Fibroblast of skin of scalp (primary cell): ENCODE measurements at places on chromosomes 7 and 10.

DNA sequence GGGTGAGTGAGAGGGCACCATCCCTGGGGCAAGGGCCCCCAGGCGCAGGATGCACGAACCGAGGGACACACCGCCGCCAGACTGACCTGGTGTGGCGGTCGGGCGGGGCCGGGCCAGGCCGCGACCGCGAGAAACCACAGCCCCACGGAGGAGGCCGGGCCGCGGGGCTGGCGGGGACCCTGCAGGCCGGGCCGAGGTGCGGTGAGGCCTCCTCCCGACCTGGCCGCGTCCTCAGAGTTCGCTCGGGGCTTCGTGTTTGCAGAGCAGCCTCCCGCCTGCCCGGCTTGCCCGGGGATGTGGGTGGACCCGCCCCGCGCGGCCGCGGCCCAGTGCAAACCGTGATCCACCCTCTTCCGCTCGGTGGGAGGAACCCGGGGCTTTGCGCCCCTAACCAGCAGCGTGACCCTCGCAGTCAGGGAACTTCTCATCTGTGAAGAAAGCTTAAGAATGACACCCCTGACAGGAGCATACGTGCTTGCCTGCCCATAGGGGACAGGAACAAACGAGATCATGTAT is 20.6 kb upstream of the HOXA13 start:
- no peak for DNase-seq

DNA sequence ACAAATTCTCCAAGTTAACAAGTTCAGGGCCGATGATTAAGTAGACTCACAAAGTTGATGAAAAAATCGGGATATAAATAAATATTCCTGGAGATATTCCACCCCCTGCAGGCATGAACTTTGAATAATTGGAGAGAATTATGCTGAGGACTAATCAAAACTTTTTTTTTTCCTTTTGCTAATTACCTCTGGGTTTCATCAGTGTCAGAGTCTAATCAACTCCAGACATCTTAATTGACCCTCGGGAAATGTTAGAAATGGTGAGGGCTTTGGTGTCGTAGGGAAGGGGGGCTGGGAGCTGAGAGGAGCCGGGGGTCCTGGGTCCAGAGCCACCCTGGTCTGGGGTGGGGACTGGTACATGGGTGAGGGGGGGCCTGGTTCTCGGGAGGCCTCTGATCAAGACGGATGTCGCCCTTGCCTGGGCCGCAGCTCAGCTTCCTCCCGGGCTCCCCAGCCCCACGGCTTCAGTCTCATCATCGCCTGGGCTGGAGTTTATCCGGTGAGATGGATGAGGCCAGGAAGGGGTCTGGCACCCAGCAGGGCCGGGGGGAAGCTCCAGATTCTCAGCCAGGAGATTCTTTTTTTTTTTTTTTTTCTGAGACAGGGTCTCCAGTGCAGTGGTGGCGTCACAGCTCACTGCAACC is 30.4 kb upstream of the ELFN1 start:
- no peak for DNase-seq

DNA sequence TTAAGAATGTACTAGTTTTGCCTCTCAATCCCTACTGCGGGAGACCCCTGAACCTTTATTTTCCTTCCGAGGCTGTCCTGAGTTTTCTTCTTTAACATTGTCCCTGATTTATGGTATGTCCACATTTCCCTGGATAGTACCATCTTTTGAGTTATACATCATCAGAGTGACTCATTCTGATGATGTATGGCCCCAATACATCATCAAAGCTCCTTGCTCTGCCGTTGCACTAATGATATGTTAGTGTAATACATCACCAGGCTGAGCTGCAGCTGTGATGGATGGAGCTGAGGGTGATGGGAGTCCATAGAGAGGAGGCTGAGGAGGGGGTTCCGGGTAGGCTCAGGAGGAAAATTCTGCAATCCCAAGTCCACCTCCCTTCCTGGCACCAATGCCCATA is 986.5 kb downstream of the KCNMA1 start:
- no peak for DNase-seq

GRCh38 chr10:109931163-109931562 is 7.9 kb upstream of the XPNPEP1 start:
- no peak for DNase-seq

DNA sequence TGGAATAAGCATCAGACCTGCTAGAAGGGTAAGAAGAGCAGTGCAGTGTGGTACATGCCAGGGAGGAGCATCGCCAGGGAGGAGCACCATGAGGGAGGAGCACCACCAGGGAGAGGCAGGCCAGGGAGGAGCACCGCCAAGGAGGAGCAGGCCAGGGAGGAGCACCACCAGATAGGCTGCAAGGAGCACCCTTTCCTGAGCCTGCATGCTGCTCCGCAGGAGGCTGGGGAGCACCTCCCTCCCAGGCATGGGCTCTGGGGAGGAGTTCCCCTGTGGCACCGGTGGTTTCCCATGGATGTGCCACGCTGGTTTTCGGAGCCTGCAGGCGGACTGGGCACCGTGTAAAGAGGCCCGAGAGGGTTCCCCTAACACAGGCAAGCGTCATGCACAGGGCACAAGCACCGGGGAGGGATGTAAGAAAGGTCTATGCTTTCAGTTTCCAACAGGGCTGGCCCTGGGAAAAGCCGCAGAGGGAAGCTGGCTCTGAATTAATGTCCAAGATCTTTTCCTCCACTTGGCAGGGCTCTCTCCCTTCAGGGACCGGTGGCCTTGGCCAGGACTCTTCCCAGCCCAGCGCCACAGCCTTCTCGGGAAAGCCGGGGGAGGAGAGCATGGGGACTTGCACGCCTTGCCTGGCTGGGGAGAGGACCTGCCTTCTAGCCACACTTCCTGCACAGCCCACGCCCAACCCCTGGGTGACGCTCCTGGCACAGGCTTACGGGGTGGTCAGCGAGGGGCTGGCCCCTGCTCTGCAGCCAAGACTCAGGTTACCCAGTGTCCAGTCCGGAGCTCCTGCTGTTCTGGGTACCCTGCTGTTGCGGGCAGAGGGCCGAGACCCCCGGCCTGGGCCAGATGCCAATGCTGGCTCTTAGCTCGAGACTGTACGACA is 11.5 kb upstream of the GPER1 start:
- DNase-seq = no peak

DNA sequence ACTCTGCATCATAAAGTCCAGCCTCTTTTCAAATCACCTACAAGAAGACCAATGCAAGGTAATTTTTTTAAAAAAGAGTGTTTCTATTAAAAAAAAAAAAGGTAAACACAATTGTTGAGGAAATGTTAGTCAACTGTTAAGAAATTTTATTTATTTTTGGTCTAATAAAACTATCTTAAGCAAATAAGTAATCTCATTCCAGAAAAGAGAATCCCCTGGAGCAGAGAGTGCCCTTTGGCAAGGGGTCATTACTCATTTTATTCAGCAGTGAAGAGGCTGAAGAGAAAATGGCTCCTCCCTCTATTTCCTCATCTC is 63.4 kb upstream of the GSDME start:
- DNase-seq = peak; percentile 60

- peak; percentile 83 for DNase-seq
These were observed 122.4 kb downstream of the CLEC2L start for GRCh38 chr7:139645572-139646523.

- no peak for DNase-seq
These were observed 6.8 kb upstream of the SCART1 start for GRCh38 chr10:133446979-133447378.

DNA sequence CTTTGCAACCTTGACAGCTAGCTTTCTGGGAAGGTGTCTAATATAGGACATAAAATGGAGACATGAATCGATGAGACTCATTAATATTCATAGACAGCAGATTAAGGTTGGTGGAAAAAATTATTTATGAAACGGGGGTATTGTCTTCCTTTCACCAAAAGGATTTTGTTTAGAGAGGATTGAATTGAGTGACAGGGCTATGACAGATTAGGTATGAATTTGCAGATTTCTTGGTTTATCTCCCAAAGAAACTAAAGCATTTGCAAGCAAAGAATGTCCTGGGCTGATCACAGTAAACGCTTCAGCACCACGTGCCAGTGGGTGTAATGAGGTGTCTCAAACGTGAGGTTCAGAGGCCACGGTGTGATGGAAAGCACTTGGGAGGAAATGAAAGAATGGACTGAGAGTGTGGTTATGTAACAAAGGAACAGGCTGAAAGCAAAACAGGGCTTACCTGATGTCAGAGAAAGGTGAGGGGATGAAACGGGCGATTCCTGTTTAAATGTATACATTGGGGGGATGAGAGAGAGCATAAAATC is 329.2 kb upstream of the NPVF start:
- no peak for DNase-seq

DNA sequence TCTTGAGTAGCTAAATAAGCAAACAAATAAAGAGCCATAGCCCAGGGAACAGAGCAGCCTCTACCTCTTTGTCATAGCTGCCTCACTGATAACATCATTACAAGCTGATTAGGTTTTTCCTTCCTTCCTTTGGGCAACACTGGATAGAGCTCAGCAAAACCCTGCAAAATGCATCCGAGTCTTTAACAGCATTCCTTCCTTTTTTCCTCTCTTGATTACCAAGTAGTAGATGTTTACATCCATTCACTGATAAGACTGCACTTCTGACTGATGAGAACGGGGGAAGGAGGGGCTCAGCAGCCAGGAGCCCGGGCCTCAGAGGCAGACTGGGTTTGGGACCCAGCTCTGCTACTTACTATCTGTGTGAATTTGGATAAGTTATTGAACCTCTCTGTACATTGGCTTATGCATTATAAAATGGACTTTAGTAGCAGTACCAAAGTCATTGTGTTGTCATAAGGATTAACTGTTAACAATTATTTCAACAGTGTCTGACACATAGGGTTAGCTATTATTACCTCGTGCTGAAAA is 214.2 kb downstream of the ANK3 start:
- no peak for DNase-seq

GRCh38 chr7:71465741-71466189 is 333.8 kb downstream of the GALNT17 start:
- no peak for DNase-seq

GRCh38 chr10:69752479-69752878 is 49.2 kb upstream of the COL13A1 start:
- DNase-seq = no peak

DNA sequence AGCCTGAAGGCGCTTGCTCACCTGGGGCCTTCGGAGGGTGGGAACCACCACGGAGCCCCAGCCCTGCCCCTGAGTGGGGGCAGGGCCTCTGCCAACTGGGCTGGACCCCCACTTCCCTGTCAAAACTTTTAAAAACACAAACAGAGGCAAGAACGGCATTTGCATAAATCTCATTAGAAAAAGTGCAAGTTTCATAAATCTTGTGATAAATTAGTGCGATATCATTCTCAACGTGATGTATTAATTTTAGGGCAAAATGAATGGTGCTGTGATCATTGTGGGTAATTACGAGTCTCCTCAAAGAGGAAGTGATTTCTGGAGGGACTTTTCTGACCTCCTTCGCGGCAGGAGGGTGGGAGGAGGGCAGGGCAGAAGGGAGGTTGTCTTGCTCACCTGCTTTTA is 98.3 kb downstream of the CDH23 start:
- DNase-seq = no peak

DNA sequence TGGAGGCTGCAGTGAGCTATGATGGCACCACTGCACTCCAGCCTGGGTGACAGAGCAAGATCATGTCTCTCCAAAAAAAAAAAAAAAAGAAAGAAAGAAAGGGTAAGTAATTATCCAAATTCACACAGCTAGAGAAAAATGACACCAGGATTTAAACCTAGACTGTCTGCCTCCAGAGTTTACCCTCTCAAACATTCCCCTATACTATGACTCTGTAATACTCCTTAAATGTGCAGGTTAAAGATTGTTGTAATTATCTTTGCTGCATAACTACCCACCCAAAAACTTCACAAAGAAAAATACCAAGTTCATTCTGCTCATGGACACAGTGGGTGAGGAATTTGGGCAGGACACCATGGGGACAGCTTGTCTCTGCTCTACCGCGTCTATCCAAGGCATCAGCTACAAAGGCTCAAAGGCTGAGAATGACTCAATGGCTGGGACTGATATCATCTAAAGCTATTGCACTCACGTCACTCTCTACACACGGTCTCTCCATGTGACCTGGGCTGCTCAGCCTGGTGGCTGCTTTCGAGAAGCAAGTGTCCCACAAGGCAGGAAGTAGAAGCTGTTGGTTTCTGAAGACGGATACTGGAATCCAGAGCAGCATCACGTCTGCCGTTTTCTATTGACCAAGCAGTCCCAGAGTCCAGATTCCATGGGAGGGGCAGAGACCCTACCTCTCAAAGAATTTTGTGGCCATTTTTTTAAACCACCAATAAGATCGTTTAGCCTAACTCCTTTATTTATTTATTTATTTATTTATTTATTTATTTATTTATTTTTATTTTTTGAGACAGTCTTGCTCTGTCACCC is 185.7 kb upstream of the AUTS2 start:
- DNase-seq = peak; percentile 81

DNA sequence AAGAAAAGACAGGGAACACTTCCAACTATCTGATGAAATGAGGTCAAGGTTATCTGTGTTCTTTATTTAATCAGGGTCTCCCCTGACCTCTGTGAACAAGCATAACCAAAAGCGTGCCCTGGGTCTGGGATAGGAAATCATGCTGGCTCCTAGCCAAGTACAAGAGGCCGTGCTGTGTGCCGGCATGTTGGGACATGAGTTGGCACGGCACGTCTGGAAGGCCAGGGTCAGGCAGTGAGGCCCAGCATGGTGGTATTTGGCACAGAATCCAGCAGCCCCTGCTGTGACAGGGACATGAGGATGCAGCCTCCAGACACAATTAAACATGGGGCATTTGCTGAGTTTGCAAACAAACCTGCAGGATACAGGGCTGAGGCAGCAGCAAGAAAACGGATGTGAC is 320.4 kb downstream of the PLXNA4 start:
- peak; percentile 45 for DNase-seq

GRCh38 chr7:11237742-11238141 is 264.1 kb downstream of the PHF14 start:
- DNase-seq = no peak

- DNase-seq = peak; percentile 35
These were observed 122.8 kb downstream of the CUBN start for GRCh38 chr10:17006631-17007417.

GRCh38 chr10:126022841-126023240 is 126.5 kb downstream of the FANK1 start:
- no peak for DNase-seq

- peak; percentile 59 for DNase-seq
These were observed 88.4 kb upstream of the SMNDC1 start for GRCh38 chr10:110392868-110393740.

DNA sequence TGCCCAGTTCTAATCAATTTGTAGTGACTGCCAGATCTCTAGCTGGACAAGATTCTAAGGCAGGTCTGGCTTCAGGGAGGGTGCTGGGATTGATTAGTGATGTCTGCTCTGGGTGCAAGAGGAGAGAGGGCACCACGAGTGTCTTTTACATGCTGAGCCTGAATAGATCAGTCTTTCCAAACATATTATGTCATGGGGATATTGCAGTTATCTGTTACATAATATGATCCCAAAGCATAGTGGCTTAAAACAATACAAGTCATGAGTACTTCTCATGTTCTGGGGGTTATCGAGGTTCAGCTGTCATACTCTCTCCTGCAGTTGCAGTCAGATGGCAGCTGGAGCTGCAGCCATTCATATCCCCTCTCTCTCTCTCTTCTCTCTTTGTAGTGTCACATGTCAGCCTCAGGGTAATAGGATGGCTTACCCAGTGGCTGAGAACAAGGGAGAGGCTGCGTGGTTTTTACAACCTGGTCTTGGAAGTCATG is 26.0 kb downstream of the SLC29A3 start:
- DNase-seq = no peak
